ENCODE measurements at places on chromosomes 16 and 17. TPM values are rescaled to one million over a fixed set of nuclear protein-coding genes. Genes with fewer than 3 reads are reported as not detected.

The TPPP3 gene
- total RNA-seq = 1.4 TPM

The KRTAP2-3 gene
- not detected for total RNA-seq

DNA sequence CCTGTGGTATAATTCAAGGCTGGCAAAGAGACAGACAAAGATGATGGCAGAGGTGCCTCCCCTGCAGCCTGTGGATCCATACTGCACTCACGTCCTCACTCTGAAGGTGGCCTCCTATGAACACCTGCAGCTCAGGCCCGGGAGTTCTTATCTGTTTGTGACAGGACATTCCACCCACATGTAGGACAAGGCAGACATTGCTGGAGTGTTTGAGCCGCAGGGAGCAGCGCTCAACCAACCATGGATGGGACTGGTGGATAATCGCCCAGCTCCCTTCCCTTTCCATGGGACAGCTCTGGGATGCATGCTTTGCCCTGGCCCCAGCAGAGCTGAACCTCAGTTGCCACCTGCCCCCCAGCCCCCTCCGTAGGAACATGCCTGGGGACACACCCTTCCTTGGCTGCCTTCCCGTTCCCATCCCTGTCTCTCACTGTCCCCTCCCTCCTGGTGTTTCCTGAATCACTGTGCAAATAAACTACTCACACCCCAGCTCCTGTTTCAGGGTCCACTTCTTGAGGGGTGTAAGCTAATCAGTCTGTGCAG is 22.2 kb downstream of the ITPRIPL2 start:
- DNase-seq = no peak

DNA sequence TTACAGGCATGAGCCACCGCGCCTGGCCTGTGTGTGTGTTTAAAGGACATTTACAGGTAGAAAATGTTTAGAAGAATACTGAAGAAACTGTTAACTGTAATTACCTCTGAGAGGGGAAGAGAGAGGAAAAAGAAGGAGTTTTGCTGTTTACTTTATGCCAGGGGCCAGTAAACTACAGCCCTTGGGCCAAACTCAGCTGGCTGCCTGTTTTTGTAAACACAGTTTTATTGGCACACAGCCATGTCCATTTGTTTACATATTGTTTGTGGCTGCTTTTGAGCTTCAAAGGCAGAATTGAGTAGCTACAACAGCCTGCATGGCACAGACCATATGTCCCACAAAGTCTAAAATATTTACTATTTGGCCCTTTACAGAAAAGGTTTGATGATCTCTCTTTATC is 76.4 kb downstream of the GPR139 start:
- no peak for DNase-seq

DNA sequence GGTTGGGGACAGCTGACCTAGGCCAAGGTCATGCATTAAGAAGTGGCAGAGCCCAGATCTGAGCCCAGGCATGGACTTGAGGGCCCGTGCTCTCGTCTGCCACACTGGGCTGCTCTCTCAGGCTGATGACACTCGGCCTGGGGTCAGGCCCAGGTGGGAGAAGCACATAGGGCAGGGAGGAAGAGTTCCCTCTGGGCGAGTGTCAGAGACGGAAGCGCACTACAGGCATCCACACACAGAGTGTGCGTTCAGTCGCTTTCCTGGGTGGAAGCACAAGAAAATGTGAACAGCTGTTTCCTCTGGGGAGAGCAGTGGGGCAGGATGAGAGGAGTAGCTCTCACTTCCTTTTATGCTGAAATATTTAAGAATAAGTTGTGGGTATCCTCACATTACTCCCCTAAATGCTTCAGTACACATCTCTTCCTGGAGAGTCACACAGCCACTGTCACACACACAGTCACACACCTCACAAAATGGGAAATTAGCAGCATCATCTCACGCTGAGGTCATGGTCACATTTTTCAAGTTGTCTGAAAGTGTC is 59.7 kb downstream of the B9D1 start:
- DNase-seq = no peak

- no peak for DNase-seq
Measured at GRCh38 chr16:65339062-65339461, 217.2 kb upstream of the CDH11 start.
